Activated naive CD4-positive, alpha-beta T cell treated with anti-CD3 and anti-CD28 coated beads for 36 hours (primary cell): ENCODE measurements at places on chromosomes 2 and 18. TPM values are rescaled to one million over a fixed set of nuclear protein-coding genes. Genes with fewer than 3 reads are reported as not detected.
A peak's percentile ranks its signal among the peaks of the same experiment; 100 is the strongest.

SEMA4F gene
- 4.3 TPM for total RNA-seq

ALKAL2 gene
- total RNA-seq, result not detected

SERPINB4 gene
- not detected for total RNA-seq

SLC40A1 gene
- total RNA-seq, result 3.8 TPM

- no peak overlapping the region for H3K27ac ChIP-seq
- peaks cover 2% of the 10 kb centered on the region for H3K27me3 ChIP-seq
These were observed 23.5 kb upstream of the ARL5A start for GRCh38 chr2:151851761-151852160.

- H3K4me3 ChIP-seq, result no peak overlapping the region
- H3K27me3 ChIP-seq, result peaks cover 12% of the 10 kb centered on the region
- H3K36me3 ChIP-seq, result no peaks in the 10 kb centered on the region
- H3K27ac ChIP-seq, result no peak overlapping the region
- H3K4me1 ChIP-seq, result peaks cover 11% of the 10 kb centered on the region
- no peak for DNase-seq
These were observed 2.7 kb upstream of the SLC16A14 start for GRCh38 chr2:230071421-230071820.

DNA sequence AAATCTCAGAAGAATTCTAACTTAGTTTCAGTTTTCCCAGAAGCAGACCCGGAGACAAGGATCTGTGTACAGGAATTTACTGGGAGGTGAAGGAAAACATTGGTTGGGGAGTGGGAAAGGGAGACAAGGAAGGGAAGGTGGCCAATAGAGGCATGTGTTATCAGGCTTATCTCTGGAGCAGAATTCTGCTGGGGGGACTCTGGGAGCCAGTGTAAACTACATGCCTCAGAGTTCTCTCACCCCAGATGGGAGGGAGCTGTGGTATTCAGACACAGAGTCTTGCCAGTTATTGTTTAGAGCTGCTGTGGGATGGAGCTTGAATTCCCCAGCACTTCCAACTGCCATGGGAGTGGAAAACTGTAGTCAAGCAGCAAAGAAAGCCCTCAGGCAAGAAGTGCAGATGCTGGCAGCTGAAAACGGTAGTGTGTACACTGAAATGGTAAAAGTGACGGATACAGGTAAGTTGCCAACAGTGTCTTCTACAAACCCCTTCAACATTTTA lies 19.0 kb downstream of the DNPEP start:
- DNase-seq, result no peak
- no peaks in the 10 kb centered on the region for H3K4me1 ChIP-seq
- no peak overlapping the region for H3K27ac ChIP-seq
- H3K36me3 ChIP-seq, result peaks cover 6% of the 10 kb centered on the region
- H3K27me3 ChIP-seq, result no peaks in the 10 kb centered on the region
- no peak overlapping the region for H3K4me3 ChIP-seq

GRCh38 chr2:138036522-138036921 lies 72.2 kb downstream of the HNMT start:
- no peaks in the 10 kb centered on the region for H3K36me3 ChIP-seq
- H3K4me1 ChIP-seq, result no peaks in the 10 kb centered on the region
- H3K4me3 ChIP-seq, result no peak overlapping the region
- no peak overlapping the region for H3K27ac ChIP-seq

DNA sequence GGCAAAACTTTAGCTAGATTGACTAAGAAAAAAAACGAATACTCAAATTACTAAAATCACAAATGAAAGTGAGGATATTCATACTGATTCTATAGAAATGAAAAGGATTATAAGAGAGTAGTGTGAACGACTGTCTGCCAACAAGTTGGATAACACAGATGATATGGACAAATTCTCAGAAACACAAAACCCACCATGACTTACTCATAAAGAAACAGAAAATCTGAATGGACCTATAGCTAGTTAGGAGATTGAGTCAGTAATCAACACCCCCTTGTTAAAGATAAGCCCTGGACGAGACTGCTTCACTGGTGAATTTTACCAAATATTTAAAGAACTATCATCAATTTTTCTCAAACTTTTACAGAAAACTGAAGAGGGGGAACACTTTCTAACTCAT lies 108.8 kb upstream of the TMEM200C start:
- H3K4me1 ChIP-seq, result no peaks in the 10 kb centered on the region
- no peak for DNase-seq
- no peaks in the 10 kb centered on the region for H3K36me3 ChIP-seq
- H3K4me3 ChIP-seq, result no peak overlapping the region
- H3K27ac ChIP-seq, result no peak overlapping the region
- H3K27me3 ChIP-seq, result peaks cover 26% of the 10 kb centered on the region

- no peaks in the 10 kb centered on the region for H3K27me3 ChIP-seq
- peak; percentile 8 for DNase-seq
- no peak overlapping the region for H3K4me3 ChIP-seq
- H3K27ac ChIP-seq, result no peak overlapping the region
- H3K36me3 ChIP-seq, result no peaks in the 10 kb centered on the region
These were observed 89.6 kb upstream of the CCDC141 start for GRCh38 chr2:179139506-179139905.

DNA sequence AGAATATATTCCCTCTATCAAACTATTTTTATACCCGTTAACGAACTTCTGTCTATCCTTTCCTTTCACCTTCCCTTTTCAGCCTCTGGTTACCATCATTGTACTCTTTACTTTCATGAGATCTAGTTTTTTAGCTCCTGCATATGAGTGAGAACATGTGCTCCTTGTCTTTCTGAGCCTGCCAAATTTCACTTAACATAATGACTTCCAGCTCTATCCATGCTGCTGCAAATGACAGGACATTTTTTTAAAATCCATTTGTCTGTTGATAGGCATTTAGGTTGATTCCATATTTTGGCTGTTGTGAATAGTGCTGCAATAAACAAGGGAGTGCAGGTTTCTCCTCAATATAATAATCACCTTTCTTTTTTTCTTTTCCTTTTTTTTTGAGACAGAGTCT lies 8.2 kb upstream of the CCDC195 start:
- no peaks in the 10 kb centered on the region for H3K4me1 ChIP-seq
- no peak overlapping the region for H3K4me3 ChIP-seq
- no peak overlapping the region for H3K27ac ChIP-seq
- H3K36me3 ChIP-seq, result no peaks in the 10 kb centered on the region

DNA sequence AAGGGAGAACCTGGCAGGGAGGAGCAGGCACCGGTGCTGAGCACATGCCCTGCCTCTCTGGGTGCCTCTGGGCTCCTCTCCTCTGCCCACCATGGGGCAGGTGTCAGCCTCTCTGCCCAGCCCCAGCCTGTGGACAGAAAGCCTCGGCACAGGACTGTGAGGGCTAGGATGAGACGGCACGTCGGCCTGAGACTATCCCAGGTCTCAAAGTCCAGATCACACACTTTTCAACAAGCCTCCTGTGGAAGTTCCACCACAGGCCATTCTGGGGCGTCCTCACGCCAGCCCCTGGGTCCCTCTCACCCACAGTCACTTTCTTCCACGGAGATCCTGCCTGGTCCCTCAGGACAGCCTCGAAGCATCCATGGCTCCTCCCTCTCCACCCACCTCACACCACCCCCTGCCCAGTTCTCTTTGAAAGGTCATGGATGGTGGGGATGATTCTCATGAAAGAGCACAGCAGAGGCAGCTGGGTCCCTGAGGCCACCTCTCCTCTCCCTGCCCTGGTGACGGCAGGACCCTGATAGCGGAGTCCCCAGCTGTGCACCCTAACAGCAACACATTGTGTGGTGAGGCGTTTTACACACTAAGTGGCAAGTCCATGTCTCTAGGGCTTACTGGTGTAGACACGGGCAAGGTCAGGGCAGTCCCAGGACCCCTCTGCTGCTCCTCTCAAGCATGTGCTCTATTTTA lies 569.4 kb upstream of the SALL3 start:
- peaks cover 7% of the 10 kb centered on the region for H3K4me1 ChIP-seq
- no peaks in the 10 kb centered on the region for H3K36me3 ChIP-seq
- no peak overlapping the region for H3K4me3 ChIP-seq

DNA sequence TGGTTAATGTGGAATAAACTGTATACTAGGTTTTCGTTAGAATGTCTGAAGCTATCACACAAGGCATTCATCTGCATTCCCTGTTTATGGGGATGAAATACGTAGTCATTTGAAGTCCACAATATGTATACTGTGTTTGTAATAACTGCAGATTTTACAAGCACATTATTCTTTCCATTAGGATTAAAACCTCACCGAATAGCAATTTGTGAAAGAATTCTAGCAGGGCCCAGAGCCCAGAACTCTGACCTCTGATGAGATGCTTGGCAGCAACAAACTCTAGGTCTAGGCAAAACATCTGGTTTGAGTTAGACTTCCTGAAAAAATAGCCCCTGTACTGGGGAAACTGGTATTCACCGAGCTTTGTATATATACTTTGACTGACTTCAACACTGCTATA lies 158.2 kb downstream of the SRBD1 start:
- no peak overlapping the region for H3K4me3 ChIP-seq
- H3K4me1 ChIP-seq, result no peaks in the 10 kb centered on the region
- DNase-seq, result no peak
- no peak overlapping the region for H3K27ac ChIP-seq
- H3K36me3 ChIP-seq, result no peaks in the 10 kb centered on the region

GRCh38 chr2:59449274-59449673 lies 1104.2 kb downstream of the BCL11A start:
- no peaks in the 10 kb centered on the region for H3K4me1 ChIP-seq
- H3K4me3 ChIP-seq, result no peak overlapping the region
- H3K27me3 ChIP-seq, result no peaks in the 10 kb centered on the region
- no peaks in the 10 kb centered on the region for H3K36me3 ChIP-seq
- no peak overlapping the region for H3K27ac ChIP-seq
- no peak for DNase-seq

DNA sequence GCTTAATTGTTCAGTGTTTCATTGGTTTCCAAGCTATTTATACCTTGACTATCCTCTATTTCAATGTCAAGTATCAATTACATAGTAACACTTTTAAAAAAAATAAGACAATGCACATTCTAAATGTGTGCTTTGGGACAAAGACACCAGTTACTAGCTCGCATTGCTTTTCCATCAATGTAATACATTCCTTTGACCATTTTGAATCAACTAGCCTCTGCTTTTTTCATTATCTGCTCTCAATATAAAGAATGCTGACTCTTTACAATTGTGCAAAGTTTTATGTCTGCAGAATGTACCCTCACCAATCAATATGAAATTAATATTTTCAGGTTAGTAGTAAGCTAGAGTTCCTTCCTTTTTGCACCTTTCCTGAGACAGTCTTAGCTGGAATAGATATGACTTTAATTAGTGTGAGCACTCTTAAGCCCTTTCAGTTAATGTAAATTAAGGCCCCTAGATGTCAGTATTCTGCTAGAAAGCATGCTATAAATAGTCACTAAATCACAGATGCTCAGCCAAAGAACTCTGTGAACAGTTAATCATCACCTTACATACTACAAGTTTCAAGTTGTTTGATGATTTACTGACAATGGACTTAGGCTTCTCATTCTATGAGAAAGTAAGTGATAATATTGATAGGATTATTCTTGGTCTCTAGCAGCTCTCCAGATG lies 413.6 kb downstream of the PTH2R start:
- no peak overlapping the region for H3K4me3 ChIP-seq
- H3K36me3 ChIP-seq, result no peaks in the 10 kb centered on the region
- DNase-seq, result no peak
- no peaks in the 10 kb centered on the region for H3K27me3 ChIP-seq
- no peak overlapping the region for H3K27ac ChIP-seq
- no peaks in the 10 kb centered on the region for H3K4me1 ChIP-seq

DNA sequence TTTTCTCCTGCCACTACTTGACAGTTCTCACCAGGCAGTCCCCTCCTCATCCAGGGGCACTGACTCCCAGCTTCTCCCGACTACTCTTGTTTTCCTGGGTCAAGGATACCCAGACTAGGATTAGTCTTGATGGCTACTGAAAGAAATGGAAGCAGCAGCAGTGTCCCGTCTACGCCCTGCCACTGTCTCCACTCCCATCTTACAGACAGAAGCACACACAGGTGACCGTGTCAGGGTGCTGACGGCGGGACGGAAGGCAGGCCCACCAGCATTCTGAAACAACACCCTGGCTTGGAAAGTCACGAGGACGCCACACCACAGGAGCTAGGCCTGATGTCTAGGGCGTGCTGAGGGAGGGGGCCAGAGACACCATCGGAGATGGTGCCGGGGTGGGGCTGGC lies 82.9 kb downstream of the KCTD1 start:
- no peaks in the 10 kb centered on the region for H3K4me1 ChIP-seq
- no peak overlapping the region for H3K27ac ChIP-seq
- H3K4me3 ChIP-seq, result no peak overlapping the region
- H3K27me3 ChIP-seq, result no peaks in the 10 kb centered on the region

DNA sequence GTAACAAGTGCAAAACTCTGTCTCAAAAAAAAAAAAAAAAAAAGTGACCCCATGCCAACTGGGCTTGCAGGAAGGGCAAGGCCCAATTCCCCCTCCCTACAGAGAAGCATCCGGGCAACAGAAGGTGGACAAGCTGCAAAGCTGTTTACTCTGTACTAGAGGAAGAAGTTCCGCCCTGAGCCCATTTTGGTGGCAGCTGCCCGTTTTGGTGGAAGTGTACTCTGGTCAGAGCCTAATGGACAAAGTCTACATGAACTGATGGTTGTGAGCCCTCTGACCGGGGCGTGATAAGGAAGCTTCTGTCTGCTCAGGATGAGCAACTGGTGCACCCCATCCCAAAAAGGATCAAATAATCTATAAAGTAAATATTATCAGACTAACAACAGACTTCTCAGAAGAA lies 65.0 kb downstream of the TRAPPC8 start:
- DNase-seq, result no peak
- no peaks in the 10 kb centered on the region for H3K27me3 ChIP-seq
- no peak overlapping the region for H3K4me3 ChIP-seq
- H3K27ac ChIP-seq, result no peak overlapping the region
- peaks cover 8% of the 10 kb centered on the region for H3K4me1 ChIP-seq

- H3K27me3 ChIP-seq, result peaks cover 2% of the 10 kb centered on the region
- no peak for DNase-seq
- no peak overlapping the region for H3K4me3 ChIP-seq
- no peaks in the 10 kb centered on the region for H3K4me1 ChIP-seq
- no peaks in the 10 kb centered on the region for H3K36me3 ChIP-seq
These were observed 132.6 kb downstream of the ACTR3 start for GRCh38 chr2:114022360-114023085.

GRCh38 chr2:23916727-23917405 lies 10.1 kb downstream of the ATAD2B start:
- H3K27ac ChIP-seq, result no peak overlapping the region
- peaks cover under 1% of the 10 kb centered on the region for H3K36me3 ChIP-seq
- DNase-seq, result no peak
- H3K27me3 ChIP-seq, result no peaks in the 10 kb centered on the region
- peaks cover 45% of the 10 kb centered on the region for H3K4me1 ChIP-seq
- no peak overlapping the region for H3K4me3 ChIP-seq

- peak overlapping the region; percentile 86 for H3K27ac ChIP-seq
- H3K36me3 ChIP-seq, result peaks cover 14% of the 10 kb centered on the region
- H3K4me3 ChIP-seq, result peak overlapping the region; percentile 65
- H3K27me3 ChIP-seq, result peaks cover 3% of the 10 kb centered on the region
- H3K4me1 ChIP-seq, result peaks cover 43% of the 10 kb centered on the region
- peak; percentile 54 for DNase-seq
These were observed 513.8 kb downstream of the RNF144A start for GRCh38 chr2:7430869-7431641.
